ENCODE measurements at places on chromosomes 16 and 17.

DNA sequence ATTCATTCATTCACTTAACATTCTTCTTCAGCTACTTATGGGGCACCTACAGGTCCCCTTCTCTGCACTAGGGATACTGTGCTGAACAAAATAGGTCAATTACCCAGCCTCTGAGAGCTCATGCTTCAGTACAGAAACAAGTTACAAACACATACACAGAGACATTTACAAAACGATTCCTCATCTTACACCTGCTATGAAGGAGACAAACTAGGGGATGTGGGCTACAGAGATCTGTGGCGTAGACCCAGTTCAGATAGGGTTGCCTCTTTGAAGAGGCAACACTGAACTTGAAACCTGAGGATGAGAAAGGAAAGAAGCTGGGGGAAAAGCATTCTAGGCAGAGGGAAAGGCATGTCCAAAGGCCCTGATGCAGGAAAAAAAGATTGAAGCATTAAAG is 5.2 kb downstream of the IL21R start:
- DNase-seq, result no peak

GRCh38 chr17:74569020-74570003 is 2.0 kb upstream of the CD300H start:
- DNase-seq, result peak; percentile 94

GRCh38 chr16:31243734-31244670 is 15.8 kb upstream of the ITGAM start:
- DNase-seq, result peak; percentile 71

- DNase-seq, result no peak
Observed at GRCh38 chr16:27066668-27067537, at the start of gene C16orf82. TSS of gene C16orf82 (plus strand) at chr16:27066927.
